ENCODE measurements at places on chromosomes 5 and 9. TPM values are rescaled to one million over a fixed set of nuclear protein-coding genes. Genes with fewer than 3 reads are reported as not detected.

ATG10 gene
- total RNA-seq = 7.9 TPM

LECT2 gene
- total RNA-seq = not detected

GARIN3 gene
- total RNA-seq = not detected

NUDCD2 gene
- 4.1 TPM for total RNA-seq

PCDHB2 gene
- 4.4 TPM for total RNA-seq

PLAC8L1 gene
- total RNA-seq = 0.52 TPM

CCDC180 gene
- 0.76 TPM for total RNA-seq

EPB41L4A gene
- total RNA-seq = 7.3 TPM

CCNO gene
- 1.1 TPM for total RNA-seq

ANGPTL2 gene
- 104 TPM for total RNA-seq

Measured in smooth muscle cell of the pulmonary artery (primary cell).